ENCODE measurements at places on chromosomes 2 and 18. TPM values are rescaled to one million over a fixed set of nuclear protein-coding genes. Genes with fewer than 3 reads are reported as not detected.

The SCYGR8 gene
- not detected for total RNA-seq

The EIF4E2 gene
- total RNA-seq: 42.2 TPM

The SLC11A1 gene
- 190 TPM for total RNA-seq

The SERPINB13 gene
- total RNA-seq: not detected

- DNase-seq: no peak
- no peak overlapping the region for H3K4me3 ChIP-seq
- H3K36me3 ChIP-seq: no peaks in the 10 kb centered on the region
- H3K4me1 ChIP-seq: no peaks in the 10 kb centered on the region
- H3K27me3 ChIP-seq: no peaks in the 10 kb centered on the region
These were observed 28.4 kb downstream of the AFF3 start for GRCh38 chr2:100113990-100114433.

- H3K36me3 ChIP-seq: no peaks in the 10 kb centered on the region
- no peak overlapping the region for H3K4me3 ChIP-seq
- DNase-seq: no peak
- H3K4me1 ChIP-seq: peaks cover 2% of the 10 kb centered on the region
- H3K27ac ChIP-seq: no peak overlapping the region
These were observed 4.1 kb downstream of the DOCK10 start for GRCh38 chr2:225038231-225038523.

DNA sequence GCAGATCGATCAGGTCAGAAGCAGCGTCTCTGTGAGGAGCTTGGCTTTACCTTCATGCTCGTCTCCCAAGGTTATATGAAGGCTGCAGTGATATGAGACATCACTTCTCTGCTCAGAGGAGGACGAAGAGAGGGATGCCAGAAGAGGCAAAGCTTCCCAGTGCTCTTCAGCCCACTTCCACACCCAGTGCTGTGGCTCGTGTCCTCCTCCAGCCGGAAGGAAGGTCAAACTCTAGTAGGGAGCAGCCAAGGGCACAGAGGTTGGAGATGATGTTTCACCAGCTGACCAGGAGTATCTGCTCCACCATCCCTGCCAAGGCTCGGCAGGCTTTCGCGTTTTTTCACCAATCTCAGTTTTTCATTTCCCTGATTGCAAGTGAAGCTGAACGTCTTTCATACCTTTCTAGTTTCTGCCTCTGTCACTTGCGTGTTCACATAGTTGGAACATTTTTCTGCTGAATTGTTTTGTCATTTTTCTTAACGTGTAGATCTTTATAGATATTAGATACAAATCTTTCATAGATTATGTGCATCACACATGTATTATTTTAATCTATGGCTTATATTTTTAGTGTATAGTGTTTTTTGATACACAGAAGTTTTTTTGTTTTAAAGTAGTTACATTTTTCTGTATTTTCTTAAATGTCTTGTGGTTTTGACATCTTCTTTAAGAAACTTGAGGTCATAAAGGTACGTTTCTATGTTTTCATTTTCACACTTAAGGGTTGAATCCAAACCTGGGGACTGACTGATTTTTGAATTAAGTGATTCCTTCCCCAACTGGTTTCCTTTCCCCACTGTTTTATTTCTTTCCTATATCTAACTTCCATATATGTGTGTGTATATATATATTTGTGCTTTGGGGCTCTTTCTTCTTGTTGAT lies 23.5 kb upstream of the L3MBTL4 start:
- no peaks in the 10 kb centered on the region for H3K4me1 ChIP-seq
- no peak overlapping the region for H3K4me3 ChIP-seq
- no peaks in the 10 kb centered on the region for H3K27me3 ChIP-seq
- no peaks in the 10 kb centered on the region for H3K36me3 ChIP-seq
- no peak for DNase-seq

DNA sequence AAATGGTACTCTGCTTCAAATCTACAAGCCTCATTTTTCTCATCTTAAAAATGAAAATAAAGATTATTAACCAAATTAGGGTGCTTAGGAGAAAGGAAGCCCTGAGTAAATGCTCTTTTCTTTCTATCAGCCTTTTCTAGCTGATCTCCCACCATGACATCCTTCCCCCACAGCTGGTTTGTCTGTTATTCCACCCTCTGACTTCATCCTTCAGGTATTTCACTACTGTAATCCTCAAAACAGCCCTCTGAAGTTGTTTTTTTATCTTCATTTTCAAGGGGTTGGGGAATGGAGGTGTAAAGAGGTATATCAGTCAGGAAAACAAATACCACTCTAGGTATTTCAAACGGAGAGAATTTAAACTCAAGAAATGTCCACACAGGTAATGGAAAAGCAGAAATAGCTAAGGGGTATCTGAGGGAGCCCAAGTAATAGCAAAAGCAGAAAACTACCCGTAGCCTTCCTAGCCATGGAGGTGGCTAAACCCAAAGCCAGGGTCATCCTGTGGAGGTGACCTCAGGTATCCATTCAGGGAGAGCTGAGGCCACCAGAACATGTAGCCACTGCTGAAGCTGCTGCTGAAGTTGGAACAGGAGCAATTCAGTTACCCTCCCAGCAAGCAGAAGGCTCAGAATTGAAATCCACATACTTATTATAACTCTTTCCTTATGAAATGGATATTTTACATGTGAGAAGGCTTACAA lies 990.9 kb upstream of the ACVR2A start:
- no peaks in the 10 kb centered on the region for H3K36me3 ChIP-seq
- no peaks in the 10 kb centered on the region for H3K27me3 ChIP-seq
- DNase-seq: no peak
- H3K4me3 ChIP-seq: no peak overlapping the region

GRCh38 chr2:218513676-218514075 lies 54.5 kb downstream of the USP37 start:
- DNase-seq: no peak
- H3K27ac ChIP-seq: no peak overlapping the region
- no peak overlapping the region for H3K4me3 ChIP-seq
- H3K27me3 ChIP-seq: no peaks in the 10 kb centered on the region

- H3K27me3 ChIP-seq: no peaks in the 10 kb centered on the region
- no peak for DNase-seq
- H3K27ac ChIP-seq: no peak overlapping the region
- no peaks in the 10 kb centered on the region for H3K4me1 ChIP-seq
- H3K36me3 ChIP-seq: no peaks in the 10 kb centered on the region
- no peak overlapping the region for H3K4me3 ChIP-seq
These were observed 49.0 kb upstream of the TMEM18 start for GRCh38 chr2:726169-726568.

GRCh38 chr2:71896385-71897136 lies 251.1 kb downstream of the CYP26B1 start:
- DNase-seq: no peak
- H3K4me3 ChIP-seq: no peak overlapping the region
- no peaks in the 10 kb centered on the region for H3K27me3 ChIP-seq
- no peaks in the 10 kb centered on the region for H3K4me1 ChIP-seq
- no peak overlapping the region for H3K27ac ChIP-seq

GRCh38 chr2:86323273-86324021 lies 14.0 kb downstream of the REEP1 start:
- no peaks in the 10 kb centered on the region for H3K27me3 ChIP-seq
- no peak overlapping the region for H3K27ac ChIP-seq
- H3K4me1 ChIP-seq: no peaks in the 10 kb centered on the region
- H3K36me3 ChIP-seq: no peaks in the 10 kb centered on the region
- DNase-seq: no peak

DNA sequence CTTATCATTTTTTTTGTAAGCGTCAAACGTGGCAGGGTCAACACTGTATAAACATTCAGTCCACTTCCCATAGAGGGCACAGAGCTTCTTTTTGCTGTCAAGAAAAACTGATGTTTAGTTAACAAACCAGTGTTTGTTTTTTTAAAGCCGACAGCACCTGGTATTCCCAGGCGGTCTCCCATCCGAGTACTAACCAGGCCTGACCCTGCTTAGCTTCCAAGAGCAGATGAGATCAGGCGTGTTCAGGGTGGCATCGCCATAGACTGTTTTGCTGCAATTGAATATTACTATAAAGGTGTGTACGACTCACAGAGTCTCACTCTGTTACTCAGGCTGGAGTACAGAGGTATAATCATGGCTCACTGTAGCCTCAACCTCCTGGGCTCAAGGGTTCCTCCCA lies 31.5 kb downstream of the CABYR start:
- H3K4me1 ChIP-seq: no peaks in the 10 kb centered on the region
- no peak overlapping the region for H3K27ac ChIP-seq
- no peak overlapping the region for H3K4me3 ChIP-seq
- no peak for DNase-seq
- H3K36me3 ChIP-seq: peaks cover 7% of the 10 kb centered on the region
- H3K27me3 ChIP-seq: no peaks in the 10 kb centered on the region

GRCh38 chr2:241798631-241799521 lies 10.1 kb upstream of the NEU4 start:
- no peak overlapping the region for H3K27ac ChIP-seq
- no peak overlapping the region for H3K4me3 ChIP-seq
- H3K4me1 ChIP-seq: no peaks in the 10 kb centered on the region
- H3K27me3 ChIP-seq: no peaks in the 10 kb centered on the region
- no peaks in the 10 kb centered on the region for H3K36me3 ChIP-seq

DNA sequence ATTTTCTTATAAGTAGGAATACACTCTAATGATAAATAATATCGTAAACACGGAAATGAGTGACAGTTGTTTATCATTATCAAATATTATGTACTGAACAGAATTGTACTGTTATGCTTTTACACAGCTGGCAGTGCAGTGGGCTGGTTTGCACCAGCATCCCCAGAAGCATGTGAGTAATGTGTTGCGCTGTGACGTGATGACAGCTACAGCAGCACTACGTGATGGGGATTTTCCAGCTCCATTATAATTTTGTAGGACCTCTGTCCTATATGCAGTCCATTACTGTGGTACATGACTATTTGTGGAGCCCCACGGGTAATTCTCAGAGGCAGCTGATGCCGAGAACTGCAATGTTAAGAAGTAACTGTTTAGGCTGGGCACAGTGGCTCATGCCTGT lies 77.3 kb upstream of the ATG16L1 start:
- no peak for DNase-seq
- no peak overlapping the region for H3K27ac ChIP-seq
- no peaks in the 10 kb centered on the region for H3K36me3 ChIP-seq
- no peaks in the 10 kb centered on the region for H3K4me1 ChIP-seq
- no peaks in the 10 kb centered on the region for H3K27me3 ChIP-seq
- H3K4me3 ChIP-seq: no peak overlapping the region

DNA sequence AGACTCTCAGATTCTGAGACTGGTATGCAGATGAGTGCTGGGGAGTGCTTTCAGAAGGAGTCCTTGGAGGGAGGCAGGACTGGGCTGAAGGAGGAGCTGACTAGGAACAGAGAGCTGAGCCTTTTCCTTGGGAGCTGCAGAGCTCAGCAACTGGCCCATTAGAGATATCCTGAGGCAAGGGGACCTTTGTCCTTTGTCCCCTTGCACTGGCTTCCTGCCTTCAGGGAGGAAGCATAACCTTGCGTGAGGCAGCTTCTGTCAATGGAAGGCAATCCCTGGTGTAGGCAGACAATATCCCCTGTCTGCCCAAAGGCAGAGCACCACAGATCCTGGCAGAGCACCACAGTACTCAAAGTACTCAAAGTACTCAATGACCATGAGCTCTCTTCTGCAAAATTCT lies 375.3 kb downstream of the HRH4 start:
- no peaks in the 10 kb centered on the region for H3K4me1 ChIP-seq
- H3K27me3 ChIP-seq: no peaks in the 10 kb centered on the region
- no peak overlapping the region for H3K27ac ChIP-seq
- no peak overlapping the region for H3K4me3 ChIP-seq

DNA sequence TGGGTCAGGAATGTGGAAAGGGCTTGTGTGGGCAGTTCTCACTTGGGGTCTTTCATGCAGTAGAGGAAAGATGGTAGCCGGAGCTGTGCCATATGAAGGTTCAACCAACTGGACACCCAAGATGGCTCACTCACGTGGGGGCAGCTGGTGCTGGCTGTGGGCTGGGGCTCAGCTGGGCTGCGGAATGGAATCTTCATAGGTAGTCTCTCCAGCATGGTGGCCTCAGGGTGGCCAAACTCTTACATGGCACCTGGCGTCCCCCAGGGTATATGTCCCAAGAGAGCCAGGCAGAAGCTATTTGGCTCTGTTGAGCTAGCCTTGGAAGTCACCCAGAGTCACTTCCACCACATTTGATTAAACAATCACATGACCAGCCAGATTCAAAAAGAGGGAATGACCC lies 163.1 kb upstream of the KLHL29 start:
- no peak overlapping the region for H3K27ac ChIP-seq
- no peak for DNase-seq
- no peaks in the 10 kb centered on the region for H3K27me3 ChIP-seq
- H3K36me3 ChIP-seq: no peaks in the 10 kb centered on the region
- no peaks in the 10 kb centered on the region for H3K4me1 ChIP-seq
- H3K4me3 ChIP-seq: no peak overlapping the region

DNA sequence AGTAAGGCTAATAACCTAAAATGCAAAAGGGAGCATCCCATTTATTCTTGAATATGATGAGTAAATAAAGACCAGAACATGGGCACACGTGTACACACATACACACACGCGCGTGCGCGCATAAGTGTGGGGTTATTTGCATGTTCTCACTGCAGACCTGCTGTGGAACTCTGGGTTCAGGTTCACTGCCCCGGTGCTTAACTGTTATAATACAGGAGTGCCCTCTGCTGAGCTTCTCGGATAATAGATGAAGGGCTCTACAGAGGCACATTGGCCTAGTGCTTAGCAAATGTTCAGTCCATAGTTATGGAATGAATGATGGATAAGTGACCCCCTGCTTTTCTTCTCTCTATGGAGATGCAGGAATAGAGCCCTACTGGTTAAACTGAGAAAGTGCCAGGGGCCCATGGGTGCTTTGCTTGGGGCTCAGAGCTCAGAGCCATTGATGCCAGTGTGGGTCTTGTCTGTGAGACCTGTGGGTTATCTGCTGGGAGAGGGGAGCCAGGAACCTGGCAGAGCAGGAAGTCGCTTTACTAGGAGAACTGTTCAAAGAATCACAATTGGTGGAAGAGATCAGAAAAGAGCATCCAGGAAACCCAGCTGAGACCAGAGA lies 3.6 kb upstream of the ARL4C start:
- H3K27ac ChIP-seq: no peak overlapping the region
- no peak for DNase-seq
- H3K36me3 ChIP-seq: no peaks in the 10 kb centered on the region
- no peak overlapping the region for H3K4me3 ChIP-seq

GRCh38 chr2:106521016-106521415 lies 33.9 kb downstream of the CD8B2 start:
- no peaks in the 10 kb centered on the region for H3K4me1 ChIP-seq
- H3K4me3 ChIP-seq: no peak overlapping the region
- DNase-seq: no peak
- no peaks in the 10 kb centered on the region for H3K27me3 ChIP-seq
- H3K36me3 ChIP-seq: no peaks in the 10 kb centered on the region

GRCh38 chr2:18473241-18474181 lies 86.9 kb downstream of the RDH14 start:
- H3K4me3 ChIP-seq: no peak overlapping the region
- no peaks in the 10 kb centered on the region for H3K36me3 ChIP-seq
- H3K27ac ChIP-seq: no peak overlapping the region
- peak; percentile 11 for DNase-seq
- H3K27me3 ChIP-seq: no peaks in the 10 kb centered on the region

- H3K4me1 ChIP-seq: no peaks in the 10 kb centered on the region
- DNase-seq: no peak
- no peaks in the 10 kb centered on the region for H3K27me3 ChIP-seq
- no peak overlapping the region for H3K27ac ChIP-seq
These were observed 24.4 kb downstream of the SERPINB4 start for GRCh38 chr18:63619661-63620060.

Measured in thoracic aorta (tissue), 2 donors.